Stimulated activated CD4-positive, alpha-beta T cell treated with anti-CD3 and anti-CD28 coated beads, Interleukin-4, amount 100 ng/mL, for 1 hour (primary cell): ENCODE measurements at places on chromosomes 1 and 21.

- no peak for DNase-seq
Measured at GRCh38 chr1:244221991-244222390, 170.9 kb downstream of the ZBTB18 start.

- no peak for DNase-seq
Measured at GRCh38 chr1:9809100-9809510, 14.7 kb downstream of the CLSTN1 start.

- no peak for DNase-seq
Measured at GRCh38 chr1:20962576-20963258, 175.6 kb upstream of the HP1BP3 start.

- DNase-seq, result no peak
Measured at GRCh38 chr1:209988706-209989105, 50.7 kb downstream of the SYT14 start.

- no peak for DNase-seq
Measured at GRCh38 chr1:71463144-71463543, 382.3 kb upstream of the ZRANB2 start.

DNA sequence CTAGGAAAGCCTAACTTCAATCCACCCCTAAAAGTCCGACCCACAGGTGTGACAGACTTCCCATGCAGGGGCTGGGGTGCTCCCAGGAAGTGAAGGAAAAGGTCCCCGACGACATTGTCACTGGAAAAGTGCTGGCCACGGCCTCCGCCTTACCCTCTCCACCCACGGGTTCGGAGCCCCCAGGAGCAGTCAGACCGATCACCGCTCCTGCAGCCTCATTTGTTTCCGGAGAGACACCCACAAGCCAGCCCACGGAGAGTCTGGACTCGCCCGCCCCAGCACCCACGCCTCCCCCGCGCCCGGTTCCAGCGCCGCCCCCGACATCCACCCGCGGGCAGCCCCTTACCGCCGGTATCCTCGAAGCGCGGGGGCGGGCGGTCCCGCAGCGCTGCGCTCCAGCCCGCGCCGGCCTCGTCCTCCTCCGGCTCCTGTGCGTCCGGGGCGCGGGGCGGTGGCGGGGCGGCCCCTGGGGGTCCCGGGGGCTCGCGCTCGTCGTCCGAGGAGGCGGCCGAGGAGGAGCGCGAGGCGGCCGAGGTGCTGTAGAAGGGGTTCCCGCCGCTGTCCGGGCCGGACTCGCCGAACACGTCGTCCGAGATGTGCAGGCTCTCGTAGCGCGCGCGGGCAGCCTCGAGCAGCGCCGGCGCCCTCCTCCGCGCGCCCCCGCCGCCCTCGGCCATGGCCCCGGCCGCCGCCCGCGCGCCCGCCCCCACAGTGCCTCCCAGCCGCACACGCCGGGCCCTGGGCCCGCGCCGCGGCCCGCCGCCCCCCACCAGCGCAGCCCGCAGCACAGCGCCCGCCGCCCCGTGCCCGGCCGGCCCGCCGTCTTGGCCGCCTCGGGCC lies 660 bp downstream of the PGBD5 start:
- peak; percentile 1 for DNase-seq

GRCh38 chr1:164772635-164773034 lies 213.7 kb downstream of the PBX1 start:
- DNase-seq, result no peak

GRCh38 chr1:245677461-245678240 lies 522.9 kb downstream of the KIF26B start:
- no peak for DNase-seq

GRCh38 chr1:199172171-199173124 lies 533.6 kb downstream of the PTPRC start:
- peak; percentile 2 for DNase-seq

GRCh38 chr1:89633248-89633799 lies 404 bp downstream of the LRRC8C start:
- peak; percentile 49 for DNase-seq

GRCh38 chr1:172628401-172628800 lies 30.5 kb upstream of the FASLG start:
- DNase-seq, result no peak

DNA sequence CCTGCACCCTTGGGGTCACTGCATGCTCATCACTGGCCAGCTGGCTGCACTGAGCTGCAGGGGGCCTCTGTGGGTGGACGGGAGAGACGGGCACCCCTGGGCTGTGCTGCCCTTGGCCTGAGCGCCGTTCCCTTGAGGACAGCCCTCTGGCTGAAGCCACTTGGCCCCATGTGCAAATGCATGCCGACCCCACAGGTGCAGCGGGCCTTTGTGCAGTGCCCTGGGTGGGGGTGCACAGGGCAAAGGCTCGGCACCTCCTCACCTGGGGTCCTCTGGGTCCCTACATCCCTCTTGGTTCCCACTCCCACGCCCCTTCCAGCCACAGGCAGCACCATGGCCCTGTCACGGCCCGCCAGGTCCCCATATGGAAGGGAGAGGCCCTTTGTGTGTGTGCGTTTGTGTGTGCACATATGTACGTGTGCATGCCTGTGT lies 41.3 kb downstream of the COQ8A start:
- DNase-seq, result no peak

DNA sequence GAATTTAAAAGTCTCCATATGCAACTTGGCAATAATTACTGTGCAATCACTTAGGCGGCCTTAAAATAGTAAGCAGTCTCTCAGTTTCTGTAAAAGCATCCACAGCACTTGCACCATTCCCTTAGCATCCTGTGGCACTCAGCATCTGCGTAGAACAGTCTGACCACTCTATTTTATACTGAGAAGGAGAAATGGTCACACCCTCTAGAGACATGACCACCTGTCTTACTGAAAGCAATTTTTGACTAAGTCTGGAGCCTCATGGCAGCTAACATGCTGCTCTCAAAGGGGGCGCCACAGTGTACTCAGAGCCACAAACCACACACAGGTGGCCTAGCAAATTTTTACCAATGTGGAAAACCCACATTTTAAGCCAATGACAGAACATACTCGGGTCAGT lies 62.0 kb downstream of the KCNK1 start:
- DNase-seq, result no peak

GRCh38 chr1:212217633-212218032 lies 67.6 kb upstream of the PPP2R5A start:
- DNase-seq, result no peak

- no peak for DNase-seq
Measured at GRCh38 chr1:37150986-37151385, 116.7 kb upstream of the GRIK3 start.

GRCh38 chr21:37385179-37385765 lies 18.7 kb downstream of the DYRK1A start:
- no peak for DNase-seq

- DNase-seq, result no peak
Measured at GRCh38 chr1:162366149-162366548, 10.5 kb downstream of the SPATA46 start.

- DNase-seq, result no peak
Measured at GRCh38 chr1:171641076-171641864, 11.2 kb downstream of the MYOC start.

- no peak for DNase-seq
Measured at GRCh38 chr1:184296466-184297243, 90.2 kb upstream of the C1orf21 start.

DNA sequence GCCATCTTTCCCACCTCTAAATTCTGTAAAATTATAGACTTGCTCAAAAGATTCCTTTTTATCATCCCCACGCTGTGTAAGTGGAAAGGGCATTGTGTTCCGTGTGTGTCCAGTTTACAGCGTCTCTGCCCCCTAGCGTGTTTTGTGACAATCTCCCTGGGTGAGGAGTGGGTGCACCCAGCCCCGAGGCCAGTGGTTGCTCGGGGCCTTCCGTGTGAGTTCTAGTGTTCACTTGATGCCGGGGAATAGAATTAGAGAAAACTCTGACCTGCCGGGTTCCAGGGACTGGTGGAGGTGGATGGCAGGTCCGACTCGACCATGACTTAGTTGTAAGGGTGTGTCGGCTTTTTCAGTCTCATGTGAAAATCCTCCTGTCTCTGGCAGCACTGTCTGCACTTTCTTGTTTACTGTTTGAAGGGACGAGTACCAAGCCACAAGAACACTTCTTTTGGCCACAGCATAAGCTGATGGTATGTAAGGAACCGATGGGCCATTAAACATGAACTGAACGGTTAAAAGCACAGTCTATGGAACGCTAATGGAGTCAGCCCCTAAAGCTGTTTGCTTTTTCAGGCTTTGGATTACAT lies 61.9 kb downstream of the POFUT2 start:
- DNase-seq, result no peak

- no peak for DNase-seq
Measured at GRCh38 chr1:110593902-110594301, 12.3 kb downstream of the KCNA2 start.

DNA sequence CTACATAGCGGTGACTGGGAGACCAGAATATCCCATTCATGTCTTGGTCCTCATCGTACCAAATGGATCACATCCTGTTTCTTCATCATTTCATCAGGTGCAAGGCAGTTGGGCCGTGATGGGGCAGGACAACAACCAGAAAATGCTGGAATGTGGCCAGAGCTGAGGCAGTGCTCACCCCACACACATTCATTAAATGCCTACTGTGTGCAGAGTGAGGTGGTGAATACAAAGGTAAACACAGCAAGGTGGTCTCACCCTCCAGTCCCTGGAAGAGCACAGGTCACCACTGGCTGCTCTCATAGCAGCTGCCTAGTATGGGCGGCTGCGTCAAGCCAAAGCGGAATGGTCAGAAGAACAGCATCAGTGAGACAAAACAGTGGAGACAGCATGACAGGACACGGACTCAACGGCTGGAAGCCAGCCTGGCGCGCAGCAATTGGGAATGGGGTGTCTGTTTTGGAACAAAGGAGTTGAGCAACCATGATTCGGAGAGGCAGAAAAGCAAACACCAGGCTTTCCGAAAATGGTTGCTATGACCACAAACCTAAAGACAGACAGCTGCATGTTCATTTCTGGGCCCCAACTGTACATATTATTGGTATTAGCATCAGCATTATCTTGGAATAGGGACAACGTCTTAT lies 5.6 kb upstream of the ADAMTSL4 start:
- no peak for DNase-seq

GRCh38 chr1:153481124-153481523 lies 20.7 kb upstream of the S100A7 start:
- DNase-seq, result no peak

DNA sequence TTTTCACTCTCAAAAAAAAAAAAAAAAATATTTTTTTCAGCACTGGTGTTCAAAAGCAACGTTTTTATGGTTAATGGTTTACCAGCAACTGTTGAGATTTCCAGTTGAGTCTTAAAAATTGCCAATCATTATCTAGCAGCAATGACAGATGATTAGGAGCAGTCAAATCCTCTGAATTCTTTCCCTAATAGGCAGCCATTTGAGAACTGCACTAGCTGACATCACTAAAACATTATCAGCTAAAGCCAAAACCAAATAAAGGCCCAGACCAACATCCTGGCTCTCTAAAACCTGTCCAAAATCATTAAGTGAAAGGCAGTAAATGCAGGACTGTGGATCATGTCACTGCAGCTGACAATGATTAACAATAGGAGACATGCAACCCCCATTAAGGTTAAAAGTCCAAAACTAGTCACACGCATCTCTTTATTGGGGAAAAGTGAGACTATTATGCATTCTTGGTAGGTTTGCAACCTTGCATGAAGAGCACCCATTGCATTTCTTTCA lies 14.0 kb downstream of the SFPQ start:
- DNase-seq, result no peak

DNA sequence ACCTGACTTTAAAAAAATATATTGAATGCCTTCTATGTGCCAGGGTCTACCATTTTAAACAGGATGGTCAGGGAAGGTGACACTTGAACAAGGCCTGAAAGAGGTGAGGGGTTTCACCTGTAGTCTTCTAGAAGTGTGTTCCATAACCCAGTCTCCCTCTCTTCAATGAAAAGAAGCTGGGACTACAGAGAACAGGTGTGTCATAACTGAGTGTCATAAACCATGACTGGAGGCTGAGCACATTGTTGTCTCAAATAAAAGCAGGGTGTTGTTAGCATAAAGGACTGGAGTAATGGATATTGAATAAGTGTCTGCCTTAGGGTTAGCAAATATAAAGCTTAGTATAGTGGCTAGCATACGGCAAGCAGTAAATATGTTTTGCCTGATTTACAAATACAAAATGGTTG lies 65.4 kb downstream of the SYDE2 start:
- DNase-seq, result no peak

- DNase-seq, result no peak
Measured at GRCh38 chr1:31441073-31441472, 28.1 kb downstream of the SERINC2 start.

DNA sequence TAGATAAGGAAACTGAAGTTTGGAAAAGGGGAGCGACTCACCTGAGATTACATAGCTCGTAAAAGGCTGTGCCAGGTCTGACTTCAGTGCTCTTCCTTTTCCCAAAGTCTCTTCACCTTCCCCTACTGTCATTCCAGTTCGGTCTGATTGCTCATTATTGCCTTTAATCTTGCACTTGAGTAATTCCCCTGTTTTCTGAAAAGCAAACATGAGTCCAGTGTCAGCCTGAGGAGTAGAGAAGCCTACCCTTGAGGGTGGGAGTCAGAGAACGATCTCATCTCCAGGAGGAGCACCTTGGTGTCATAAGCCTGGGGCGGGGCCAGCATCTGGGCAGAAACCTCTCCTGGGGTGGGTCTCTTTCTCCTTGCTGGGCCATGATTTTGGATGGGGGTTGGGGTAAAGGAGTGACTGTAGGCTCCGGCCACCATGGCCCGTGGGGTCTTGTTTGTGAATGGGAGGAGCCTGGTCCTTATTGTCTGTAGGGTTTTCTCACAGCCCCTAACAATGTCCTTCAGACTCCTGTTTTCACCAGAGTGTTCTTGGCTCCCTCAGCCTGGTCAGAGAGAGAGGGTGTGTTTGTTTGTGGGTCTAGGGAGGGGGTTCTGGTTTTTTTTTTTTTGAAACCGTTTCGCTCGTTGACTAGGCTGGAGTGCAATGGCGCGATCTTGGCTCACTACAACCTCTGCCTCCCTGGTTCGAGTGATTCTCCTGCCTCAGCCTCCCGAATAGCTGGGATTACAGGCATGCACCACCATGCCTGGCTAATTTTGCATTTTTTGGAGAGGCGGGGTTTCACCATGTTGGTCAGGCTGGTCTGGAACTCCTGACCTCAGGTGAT lies 6.0 kb downstream of the VANGL2 start:
- no peak for DNase-seq

GRCh38 chr1:24931146-24931467 lies 1.0 kb upstream of the RUNX3 start:
- DNase-seq, result no peak

- DNase-seq, result no peak
Measured at GRCh38 chr1:94899756-94900155, 27.2 kb downstream of the CNN3 start.

DNA sequence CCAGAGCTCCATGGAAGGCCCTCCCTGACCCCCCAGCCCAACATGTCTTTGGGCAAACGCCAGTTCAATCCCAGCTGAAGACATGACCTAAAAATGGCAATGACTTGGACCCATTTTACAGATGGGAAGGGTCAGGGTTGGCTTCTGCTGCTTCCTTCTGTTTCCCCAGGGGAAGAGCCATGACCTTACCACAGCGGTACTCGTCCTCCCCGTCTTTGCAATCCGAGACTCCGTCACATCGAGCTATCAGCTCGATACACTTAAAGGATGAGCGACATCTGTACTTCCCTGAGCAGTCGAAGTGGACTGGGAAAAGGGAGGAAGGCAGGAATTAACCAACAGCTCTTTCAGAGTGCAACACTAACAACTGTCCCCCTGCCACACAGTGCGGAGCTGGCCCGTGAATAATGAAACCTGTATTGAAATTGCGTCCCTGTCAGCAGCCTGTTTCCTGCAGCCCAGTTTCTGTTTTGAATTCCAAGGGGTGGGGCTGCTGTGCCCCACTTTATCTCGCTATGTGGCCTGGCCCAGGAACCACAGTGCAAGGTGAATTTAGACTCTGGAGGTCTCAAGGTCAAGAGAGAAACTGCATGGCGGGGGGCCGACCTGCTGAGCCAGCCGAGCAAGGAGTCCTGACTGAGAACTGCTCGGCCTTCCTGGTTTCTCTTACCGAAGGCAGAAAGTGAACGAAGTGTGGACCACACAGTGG lies 7.0 kb downstream of the TMPRSS3 start:
- DNase-seq, result no peak
